ENCODE measurements at places on chromosomes 12 and 14.

GRCh38 chr12:46808955-46809697, 16.7 kb downstream of the SLC38A4 start:
- no peak for DNase-seq

DNA sequence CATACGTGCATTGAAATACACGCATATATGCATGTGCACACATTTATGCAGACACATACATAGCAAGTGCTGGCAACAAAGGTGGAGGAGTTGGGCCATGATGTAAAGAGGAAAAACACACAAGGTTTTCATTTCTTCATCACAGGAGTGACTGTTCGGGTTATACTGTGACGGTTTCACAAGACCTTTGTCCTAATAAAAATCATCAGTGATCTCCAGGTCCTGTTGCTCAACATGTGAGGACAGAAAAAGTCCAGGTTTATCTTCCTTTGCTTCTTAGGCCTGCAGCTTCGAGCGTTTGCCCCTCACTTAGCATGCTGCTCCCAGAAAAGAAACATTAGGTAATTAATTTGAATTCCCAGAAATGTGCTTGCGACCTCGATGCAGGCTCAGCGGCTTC, 1260.0 kb upstream of the TMEM132C start:
- no peak for DNase-seq

DNA sequence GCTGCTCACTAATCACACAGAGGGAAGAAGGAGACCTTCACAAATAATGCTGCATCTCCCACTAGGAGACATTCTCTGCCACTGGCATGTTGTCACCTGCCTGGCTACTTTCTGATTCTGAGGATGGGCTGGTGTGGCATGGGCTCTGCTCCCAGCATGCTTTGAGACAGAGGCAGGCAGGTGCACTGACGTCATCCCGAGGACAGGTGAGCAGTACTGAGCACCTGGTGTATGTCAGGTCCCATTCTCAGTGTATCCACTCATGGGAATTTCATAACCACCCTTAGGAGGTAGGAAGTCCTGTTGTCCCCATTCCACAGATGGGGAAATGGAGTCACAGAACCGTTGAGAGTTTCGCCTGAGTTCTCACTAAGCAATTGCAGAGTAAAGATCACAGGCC, 597.9 kb downstream of the VRK1 start:
- no peak for DNase-seq

GRCh38 chr14:49218436-49219092, 367.6 kb downstream of the RPS29 start:
- no peak for DNase-seq

DNA sequence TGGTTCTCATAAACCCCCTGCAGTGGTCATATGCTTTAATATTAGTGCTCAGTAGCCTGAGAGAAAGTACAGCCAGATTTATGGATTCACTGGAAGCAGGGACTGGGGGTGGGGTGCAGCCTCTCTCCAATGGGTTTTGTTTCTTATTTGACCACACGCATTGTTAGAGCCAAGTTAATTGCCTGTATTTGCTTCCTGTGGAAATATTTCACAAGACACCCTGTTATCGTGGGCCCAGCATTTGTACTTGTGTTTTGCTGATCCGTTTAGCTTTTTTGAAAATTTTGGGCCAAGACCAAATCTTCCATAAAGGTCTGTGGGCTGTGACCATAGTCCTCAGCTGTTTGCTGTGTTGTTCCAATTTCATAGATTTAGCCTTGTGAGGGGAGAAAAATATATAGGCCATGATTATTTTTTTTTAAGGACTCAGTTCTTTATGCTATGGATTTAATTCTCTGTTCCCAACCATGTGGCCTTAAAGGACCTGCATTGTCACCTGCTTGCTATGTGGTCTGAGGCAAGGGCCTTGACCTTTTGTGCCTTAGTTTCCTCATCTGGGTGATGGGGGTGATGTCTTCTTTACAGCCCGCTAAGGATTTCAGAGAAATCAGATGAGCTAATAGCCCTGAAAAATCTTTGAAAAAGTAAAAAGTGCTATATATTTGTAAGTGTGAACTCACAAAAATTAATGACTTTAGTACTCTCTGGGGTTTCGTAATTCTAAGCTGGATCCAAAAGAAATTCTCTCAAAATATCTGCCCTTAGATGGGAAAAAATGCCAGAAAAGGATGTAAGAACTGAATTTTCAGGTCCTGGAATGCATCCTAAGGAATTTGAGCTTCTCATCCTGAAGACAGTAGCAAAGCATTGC, 370.2 kb downstream of the DPF3 start:
- DNase-seq: no peak

DNA sequence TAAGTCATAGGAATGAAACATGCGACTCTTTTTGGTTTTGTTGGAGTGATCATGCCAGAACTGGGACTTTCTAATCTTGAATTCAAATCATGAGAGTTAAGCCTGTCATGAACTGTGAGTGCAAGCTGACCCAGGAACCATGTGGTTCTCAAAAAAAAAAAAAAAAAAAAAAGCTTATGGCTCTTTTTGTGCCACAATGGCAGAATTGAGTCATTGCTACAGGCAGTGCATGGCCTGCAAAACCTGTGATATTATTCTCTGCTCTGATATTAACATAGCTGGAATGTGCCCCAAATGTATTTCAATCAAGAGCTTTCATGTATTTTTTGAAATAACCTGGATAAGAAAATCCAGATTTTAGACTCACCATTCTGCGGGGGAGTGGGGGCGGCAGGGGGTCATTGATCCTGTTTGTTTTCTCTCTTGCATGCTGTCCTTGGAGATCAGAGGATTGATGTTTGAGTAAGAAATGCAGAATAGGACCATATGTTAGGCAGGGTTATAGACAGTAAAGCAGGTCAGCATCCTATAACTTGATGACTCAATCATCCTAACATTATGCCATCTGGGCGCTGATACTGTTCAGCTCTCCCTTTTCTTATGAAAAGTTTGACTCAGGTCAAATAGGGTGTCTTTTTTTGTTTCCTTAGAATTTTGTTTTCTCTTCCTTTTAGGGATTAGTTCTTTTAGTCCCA, 797.4 kb downstream of the DIO2 start:
- no peak for DNase-seq

- no peak for DNase-seq
Observed at GRCh38 chr12:118694128-118694775, 287.1 kb upstream of the SRRM4 start.

- no peak for DNase-seq
Observed at GRCh38 chr12:62919838-62920237, 15.1 kb downstream of the PPM1H start.

GRCh38 chr12:48029491-48030172, 25.4 kb upstream of the COL2A1 start:
- no peak for DNase-seq

- DNase-seq: no peak
Observed at GRCh38 chr12:111645433-111645832, 40.3 kb downstream of the BRAP start.
